ENCODE measurements at places on chromosomes 7 and 10. TPM values are rescaled to one million over a fixed set of nuclear protein-coding genes. Genes with fewer than 3 reads are reported as not detected.

- no peak for DNase-seq
Observed at GRCh38 chr10:72108830-72109635, 20.7 kb upstream of the SPOCK2 start.

Gene LRRN3
- 0.05 TPM for polyA plus RNA-seq

GRCh38 chr10:72176701-72177100 is 39.1 kb upstream of the ANAPC16 start:
- no peak for DNase-seq

DNA sequence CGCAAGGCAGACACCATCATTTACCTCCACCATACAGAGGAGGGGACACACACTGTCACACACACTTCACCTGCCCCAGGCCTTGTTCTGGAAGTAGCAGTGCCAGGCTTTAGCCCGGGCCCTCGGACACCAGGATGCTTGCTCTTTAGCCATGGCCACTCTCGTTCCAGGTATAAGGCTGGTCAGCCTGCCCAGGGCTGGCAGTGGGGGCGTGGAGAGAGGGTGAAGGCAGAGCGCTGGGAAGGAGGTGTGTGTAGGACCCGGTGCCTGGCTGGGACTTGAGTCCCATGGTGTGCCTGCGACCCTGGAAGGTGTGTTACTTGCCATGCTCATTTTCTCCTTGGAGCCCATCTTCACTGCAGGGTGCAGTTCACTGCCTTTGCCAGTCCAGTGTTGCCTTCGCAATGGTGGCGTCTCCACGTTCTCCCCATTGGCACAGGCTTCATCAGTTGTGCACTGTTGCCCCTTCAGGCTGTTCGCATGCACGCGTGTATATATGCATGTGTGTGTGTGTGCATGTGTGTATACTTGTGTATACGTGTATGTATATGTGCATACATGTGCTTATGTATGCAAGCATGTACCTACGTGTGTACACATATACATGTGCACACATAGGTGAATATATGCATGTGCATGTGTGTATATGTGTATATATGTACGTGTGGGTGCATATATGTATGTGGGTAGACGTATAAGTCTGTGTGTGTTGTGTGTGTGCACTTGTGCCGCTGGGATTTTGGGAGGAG is 153.4 kb downstream of the CAMK1D start:
- DNase-seq = no peak

Gene OPN1SW
- polyA plus RNA-seq = not detected

- no peak for DNase-seq
Observed at GRCh38 chr10:10903620-10904019, 114.1 kb upstream of the CELF2 start.

DNA sequence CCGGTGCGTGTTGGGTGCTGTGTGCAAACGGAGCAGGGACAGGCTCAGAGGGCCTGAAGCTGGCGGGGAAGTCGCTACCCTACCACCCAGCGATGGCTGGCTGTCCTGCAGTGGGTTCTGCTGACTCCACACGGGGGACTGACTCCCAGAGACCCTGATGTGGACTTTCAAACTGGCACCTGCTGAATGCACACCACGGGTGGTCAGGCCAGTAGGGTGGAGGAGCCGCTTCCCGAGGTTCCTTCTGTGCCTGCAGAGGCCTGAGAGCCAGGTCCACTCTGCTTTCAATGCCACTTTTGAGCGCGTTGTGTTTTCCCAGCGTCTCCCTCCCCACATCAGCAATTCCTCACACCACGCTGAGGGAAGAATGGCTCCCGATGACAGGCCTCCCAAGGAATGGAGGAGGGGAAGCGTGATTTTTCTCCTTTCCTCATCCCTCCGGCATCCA is 135.3 kb downstream of the ADARB2 start:
- no peak for DNase-seq

- no peak for DNase-seq
Observed at GRCh38 chr7:129793506-129794310, 159.1 kb downstream of the UBE2H start.

DNA sequence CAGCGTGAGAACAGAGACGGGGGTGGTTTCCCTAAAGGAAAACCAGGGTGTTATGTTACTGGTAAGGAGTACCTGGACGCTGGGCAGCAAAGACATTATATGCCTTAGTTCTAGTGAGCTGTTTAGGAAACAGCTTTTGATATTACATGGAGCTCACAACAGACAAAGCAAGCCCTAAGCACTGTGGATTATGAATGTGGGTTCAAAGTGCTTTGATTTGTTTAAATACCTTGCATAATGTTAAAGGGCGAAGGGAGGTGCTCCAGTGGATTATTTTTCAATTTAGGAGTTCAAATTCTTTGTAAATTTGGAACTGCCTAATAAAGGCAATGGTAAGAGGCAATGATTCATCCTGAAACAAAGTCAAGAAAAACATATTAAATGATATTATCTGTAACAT is 13.8 kb downstream of the WNT16 start:
- no peak for DNase-seq

Gene MMD2
- polyA plus RNA-seq = not detected
